ENCODE measurements at places on chromosomes 1 and 21.

- no peak for DNase-seq
Observed at GRCh38 chr1:108716437-108717230, 3.9 kb downstream of the FNDC7 start.

DNA sequence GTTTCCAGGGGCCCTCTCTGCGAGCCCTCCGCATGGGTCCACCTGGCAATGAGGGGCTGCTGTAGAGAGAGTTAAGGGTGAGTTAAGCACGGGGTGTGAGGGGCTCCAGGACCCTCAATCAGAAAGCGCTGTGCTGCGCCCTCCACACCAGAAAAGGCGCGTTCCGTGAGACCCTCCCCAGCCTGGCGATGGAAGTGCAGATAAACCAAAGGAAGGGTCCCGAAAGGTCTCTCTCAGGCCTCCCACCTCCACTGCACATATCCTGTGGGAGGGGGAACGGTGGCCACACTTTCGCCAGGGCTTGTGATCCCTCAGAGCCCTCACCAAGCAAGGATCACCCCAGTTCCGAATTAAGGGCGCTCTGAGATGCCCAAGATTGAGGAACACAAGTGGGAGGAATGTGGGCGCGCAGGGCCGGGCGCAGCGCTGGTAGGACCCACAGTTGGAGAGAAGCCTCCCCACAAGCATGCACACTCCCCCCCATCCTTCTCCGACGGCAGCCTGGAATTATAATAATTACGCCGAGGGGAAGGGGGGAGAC lies 1.1 kb downstream of the WNT3A start:
- no peak for DNase-seq

GRCh38 chr21:26766826-26767325 lies 78.3 kb downstream of the ADAMTS1 start:
- DNase-seq: no peak

- no peak for DNase-seq
Observed at GRCh38 chr1:30179942-30180543, 543.3 kb downstream of the MATN1 start.

- DNase-seq: no peak
Observed at GRCh38 chr1:228058949-228059633, 23.4 kb upstream of the ARF1 start.

- DNase-seq: no peak
Observed at GRCh38 chr1:230394134-230394533, 32.0 kb downstream of the PGBD5 start.

GRCh38 chr1:217214551-217214950 lies 416.3 kb downstream of the GPATCH2 start:
- no peak for DNase-seq

DNA sequence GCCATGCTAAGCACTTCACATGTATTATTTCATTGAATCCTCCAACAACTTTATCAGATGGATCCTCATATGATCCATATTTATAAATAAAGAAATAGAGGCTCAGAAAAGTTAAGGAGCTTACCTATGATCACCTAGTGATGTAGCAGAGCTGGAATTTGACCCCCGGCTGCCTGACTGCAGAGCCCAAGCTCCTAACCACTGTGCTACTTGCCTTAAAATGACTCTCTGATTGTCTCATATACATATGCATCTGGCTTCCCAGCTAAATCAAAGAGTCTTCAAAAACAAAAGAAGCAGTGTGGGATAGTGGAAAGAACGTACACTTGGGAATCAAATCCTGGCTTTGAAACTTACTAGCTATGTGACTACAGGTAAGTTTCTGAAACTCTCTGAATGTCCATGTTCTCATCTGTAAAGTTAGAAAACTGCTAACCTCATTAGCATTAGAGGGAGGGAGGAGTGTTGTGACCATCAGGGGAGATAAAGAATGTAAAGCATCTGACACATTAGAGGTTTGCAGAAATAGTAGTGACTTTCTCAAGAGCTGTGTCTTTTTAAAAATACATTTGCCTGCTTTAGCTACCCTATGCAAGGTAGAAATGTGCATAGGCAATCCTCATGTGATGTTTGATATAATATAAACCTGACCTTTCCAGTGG lies 67.2 kb upstream of the BARHL2 start:
- no peak for DNase-seq

DNA sequence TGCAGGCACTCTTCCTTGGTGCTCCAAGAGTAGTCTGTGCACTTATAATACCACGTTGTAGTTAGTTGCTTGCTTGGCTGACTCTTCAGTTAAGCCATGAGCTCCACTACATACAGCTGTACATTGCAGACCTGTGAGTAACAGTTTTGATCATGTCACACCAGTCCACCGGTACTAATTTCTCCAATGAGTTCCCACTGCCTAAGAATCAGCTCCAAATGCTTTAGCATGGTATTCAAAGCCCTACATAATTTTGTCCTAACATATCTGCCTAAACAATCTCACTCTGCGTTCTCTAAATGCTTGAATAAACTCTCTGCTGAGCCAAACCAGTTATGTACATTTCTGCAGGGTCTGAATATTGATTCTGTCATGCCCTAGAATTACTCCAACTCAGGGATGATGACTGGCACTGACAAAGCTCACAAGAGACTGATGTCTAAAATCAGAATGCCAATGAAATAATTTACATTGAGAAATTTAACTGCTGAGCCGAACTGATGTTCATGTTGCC lies 200.7 kb downstream of the LHX8 start:
- DNase-seq: no peak

DNA sequence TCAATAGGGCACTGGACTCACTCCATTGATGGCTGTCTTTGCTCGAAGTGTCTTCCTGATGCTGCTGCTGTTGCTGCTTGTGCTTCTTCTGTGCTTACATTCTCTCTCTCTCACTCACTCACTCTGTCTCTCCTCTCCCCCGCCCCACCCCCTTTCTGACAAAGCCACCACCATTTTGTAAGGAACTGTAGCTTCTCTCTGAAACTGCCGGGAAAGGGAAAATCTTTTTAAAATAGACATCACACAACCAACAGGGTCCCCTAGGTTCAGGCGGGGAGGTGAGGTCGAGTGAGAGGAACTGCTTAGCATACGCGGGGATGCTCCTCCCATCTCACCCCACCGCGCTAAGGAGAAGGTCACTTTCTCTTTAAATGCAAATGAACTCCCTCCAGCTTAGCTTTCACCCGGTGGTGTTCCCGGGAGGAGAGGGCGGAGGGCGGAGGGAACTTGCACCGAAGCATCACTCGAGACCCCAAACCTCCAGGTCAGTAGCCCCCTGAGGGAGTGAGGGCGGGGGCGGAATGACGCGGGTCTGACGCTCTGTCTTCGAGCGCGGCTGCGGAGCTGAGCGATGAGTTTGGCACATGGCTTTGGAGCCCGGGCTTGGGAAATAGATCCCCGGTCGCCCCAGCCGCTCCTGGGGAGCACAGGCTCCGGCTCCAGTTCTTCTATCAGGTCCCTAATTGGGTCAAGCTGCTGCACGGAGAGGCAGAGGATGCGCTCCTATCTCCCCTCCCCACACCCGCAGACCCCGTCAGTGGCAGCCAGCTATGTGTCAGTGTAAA lies at the start of gene CCDC28B:
Gene CCDC28B, plus strand, starts transcription at position 370 of the 785 bp plus-strand sequence. CDS start 1,341 bp downstream, outside the sequence.
- peak; percentile 92 for DNase-seq

GRCh38 chr1:230057681-230058565 lies 9.1 kb upstream of the GALNT2 start:
- no peak for DNase-seq

DNA sequence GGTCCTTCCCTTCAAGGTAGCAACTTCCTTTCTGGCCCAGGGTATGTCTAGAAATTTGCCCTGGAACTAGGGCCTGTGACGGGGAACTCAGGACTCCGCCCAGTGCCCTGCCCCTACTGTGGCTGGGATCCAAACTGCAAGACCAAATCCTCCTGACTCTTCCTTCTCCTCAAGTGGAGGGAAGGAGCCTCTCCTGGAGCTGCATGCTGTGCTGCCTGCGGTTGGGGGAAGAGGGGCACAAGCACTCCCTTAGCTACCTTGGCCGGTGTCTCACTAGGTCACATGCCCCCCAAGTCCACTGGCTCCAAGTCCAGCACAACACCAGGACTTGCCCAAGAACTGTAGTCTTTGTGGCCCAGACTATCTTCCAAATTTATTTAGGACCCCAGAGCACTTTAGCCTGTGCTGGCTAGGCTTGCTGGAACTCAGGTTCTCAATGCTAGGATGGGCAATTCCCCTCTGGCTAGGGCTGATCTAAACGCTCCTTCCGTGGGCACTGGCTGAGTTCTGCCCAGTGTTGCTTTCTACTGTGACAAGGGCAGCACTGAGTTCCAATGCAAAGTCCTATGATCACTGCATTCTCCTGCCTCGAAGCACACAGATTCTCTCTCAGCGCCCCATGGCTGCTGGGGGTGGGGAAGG lies 12.2 kb downstream of the ADSS2 start:
- DNase-seq: no peak

DNA sequence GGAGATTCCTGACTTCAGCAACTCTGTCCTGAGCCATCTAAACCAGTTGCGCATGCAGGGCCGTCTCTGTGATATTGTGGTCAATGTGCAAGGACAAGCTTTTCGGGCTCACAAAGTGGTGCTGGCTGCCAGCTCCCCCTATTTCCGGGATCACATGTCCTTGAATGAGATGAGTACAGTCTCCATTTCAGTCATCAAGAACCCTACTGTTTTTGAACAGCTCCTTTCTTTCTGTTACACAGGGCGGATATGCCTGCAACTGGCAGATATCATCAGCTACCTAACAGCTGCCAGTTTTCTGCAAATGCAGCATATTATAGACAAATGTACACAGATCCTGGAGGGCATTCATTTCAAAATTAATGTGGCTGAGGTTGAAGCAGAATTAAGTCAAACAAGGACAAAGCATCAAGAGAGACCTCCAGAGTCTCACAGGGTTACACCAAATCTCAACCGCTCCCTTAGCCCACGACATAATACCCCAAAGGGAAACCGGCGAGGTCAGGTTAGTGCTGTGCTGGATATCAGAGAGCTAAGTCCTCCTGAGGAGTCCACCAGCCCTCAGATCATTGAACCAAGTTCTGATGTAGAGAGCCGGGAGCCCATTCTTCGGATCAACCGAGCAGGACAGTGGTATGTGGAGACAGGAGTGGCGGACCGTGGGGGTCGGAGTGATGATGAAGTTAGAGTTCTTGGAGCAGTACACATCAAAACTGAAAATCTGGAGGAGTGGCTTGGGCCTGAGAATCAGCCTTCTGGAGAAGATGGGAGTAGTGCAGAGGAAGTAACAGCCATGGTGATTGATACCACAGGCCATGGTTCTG lies 2.3 kb downstream of the ZBTB37 start:
- DNase-seq: no peak

DNA sequence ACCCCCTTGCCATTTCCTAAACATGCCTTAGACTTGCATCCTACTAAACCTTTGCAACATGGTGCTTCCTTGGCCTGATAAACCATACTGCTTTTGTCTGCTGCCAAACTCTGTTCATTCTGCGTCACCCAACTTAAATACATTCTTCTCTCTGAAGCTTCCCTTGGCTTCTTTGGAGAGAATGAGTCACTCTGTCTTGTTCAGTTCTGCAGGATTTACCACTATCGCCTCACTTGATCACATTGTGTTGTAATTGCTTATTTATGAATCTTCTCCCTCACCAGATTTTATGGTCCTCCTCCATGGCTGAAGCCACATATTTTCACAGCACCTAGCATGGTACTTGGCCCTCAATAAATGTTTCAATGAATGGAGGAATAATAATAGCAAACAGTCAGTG lies 21.7 kb upstream of the TUT4 start:
- peak; percentile 98 for DNase-seq

- DNase-seq: peak; percentile 72
Observed at GRCh38 chr1:225617479-225617878, 35.4 kb downstream of the ENAH start.

DNA sequence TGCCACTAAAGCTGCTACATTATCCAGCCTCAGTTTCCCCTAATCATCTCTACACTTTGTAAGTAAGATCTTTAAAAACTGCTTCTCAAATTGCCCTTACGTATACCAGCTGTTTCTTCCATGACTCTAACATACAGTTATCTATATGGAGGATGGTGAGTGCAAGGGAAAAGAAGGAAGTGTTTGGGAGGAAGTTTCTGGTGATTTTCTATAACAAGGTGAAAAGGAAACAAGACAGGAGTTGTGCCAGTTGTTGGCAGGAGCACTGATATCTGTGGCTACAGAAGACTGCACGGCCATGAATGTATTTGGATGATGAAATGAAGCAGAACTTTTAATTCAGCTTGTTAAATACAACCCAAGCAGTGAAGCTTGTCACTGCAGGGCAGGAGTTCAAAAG lies 32.3 kb upstream of the NHLH2 start:
- no peak for DNase-seq

DNA sequence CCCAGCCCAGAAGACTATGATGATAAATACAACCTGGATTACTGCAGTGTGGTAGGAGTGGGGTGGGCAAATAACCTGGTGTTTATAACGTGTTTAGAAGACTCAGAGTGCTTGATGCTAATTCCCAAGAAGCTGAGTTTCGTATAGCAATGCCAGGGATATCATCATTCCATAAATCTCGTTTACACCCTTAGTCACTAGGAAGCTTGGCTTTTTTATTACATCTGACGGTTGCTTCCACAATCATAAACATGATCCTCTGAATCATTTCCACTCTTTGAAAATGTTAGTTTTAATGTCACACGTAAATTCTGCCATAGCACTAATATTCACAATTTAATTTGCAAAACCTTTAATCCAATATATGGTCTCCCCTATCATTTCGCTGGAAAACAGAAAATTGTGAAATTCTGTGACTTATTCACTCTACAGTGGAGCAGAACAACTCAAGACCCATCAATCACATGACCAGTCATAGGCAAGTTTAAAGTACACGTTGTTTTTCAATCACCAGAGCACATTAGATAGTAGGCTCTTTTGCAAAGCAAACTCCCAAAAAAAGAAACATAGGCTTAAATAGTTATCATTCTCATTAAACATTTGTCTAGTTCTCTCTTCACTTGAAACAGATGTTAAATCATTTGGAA lies 321.0 kb downstream of the LTN1 start:
- peak; percentile 63 for DNase-seq

GRCh38 chr1:94239796-94240195 lies 2.4 kb upstream of the ARHGAP29 start:
- DNase-seq: peak; percentile 79

DNA sequence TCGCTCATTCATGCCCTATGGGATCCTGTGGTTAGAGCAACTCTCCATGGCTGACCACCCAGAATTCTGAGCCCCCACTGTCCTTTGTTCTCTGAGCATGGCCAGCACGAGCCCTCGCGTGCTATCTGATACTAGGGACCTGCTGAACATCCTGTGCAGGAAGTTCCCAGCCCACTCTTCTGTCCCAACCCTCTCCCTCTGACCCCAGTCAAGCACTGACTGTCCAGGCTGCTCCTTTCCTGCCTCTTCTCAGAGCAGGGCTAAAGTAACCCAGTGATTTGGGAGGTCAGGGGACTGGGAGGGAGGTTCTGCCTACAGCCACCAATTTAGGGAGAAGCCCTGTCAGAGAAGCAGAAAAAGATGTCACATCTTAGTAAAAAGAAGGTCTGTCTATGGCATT lies 21.2 kb downstream of the CYP4B1 start:
- no peak for DNase-seq

- DNase-seq: peak; percentile 95
Observed at GRCh38 chr1:941588-942383, 17.3 kb downstream of the NOC2L start.
